ENCODE measurements at places on chromosomes 3 and 15.

DNA sequence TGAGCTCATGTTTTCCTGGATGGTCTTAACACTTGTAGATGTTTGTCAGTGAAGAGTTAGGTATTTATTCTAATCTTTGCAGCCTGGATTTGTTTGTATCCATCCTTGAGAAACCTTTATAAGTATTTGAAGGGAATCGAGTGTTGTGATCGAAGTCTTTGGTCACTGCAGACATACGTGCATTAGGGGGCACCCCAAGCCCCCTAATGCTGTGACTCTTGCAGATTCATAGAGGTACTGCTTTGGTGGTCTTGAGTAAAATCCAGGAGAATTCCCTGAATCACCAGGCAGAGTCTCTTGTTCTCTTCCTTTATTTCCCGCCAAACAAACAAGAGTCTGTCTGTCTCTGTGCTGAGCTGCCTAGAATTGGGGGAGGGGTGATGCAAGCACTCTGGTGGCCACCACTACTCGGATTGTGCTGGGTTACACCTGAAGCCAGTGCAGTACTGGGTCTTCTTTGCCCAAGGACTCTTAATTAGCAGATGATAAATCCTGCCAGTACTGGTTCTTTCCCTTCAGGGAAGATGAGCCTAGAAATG, 170.5 kb upstream of the POU1F1 start:
- DNase-seq: no peak

- DNase-seq: no peak
Observed at GRCh38 chr3:25751725-25752124, 31.5 kb downstream of the NGLY1 start.

DNA sequence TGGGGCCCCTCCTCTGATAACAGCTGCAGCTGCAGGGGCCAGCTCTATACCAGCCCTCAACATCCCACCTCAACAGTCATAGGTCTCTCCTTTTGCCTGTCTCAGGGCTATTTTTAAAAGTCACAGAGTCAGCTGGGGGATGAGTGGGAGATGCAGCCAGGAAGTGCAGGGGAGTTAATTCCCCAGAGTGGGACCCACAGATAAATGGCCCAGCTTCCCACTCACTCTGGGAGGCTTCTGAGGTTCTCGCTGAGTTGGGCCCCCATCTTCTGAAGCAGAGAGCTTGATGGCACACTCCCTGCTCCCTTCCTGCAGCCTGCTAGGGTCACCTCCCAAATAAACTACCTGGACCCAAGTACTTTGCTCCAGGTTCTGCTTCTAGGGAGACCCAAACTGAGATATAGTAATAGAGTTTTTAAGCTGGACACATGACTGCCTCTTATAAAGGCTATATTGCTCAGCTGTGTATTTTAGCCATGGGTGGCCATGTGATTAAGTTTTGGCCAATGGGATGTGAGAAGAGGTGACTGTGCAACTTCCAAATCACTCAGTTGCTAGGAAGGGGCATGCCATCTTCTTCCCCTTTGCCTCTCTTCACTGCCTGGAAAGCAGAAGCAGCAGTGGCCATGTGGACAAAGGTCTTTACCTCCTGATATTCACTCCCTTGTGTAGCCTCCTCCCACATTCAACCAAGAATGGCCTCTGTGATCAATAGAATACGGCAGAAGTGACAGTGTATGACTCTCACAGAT, 15.5 kb upstream of the VIPR1 start:
- no peak for DNase-seq

DNA sequence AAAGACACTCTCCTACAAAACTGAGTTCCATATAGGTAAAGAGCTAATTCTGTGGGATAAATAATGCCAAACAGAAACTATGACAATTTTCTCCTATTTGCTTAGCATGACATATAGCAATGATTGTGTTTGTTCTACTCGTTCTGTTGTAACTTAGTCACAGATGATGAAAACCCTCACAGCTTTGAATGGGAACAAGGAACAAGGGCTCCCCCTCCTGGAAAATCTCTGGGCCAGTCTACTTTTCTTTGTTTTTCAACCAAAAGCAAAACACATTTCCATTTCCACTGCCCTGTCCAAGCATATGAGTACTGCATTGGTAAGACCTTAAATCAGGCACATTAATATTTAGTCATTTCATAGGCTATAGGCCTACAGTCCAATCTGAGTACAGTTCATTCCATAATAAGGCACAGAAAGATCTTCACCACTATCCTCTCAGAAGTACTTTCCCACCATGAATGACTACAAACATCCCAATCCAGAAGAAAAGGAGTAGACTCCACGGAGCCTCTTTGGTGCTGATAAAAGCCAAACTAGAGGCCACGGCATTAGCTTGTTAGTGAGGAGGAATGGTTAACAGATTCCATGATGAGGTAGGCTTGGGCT, 67.1 kb downstream of the ATP8B4 start:
- DNase-seq: no peak

DNA sequence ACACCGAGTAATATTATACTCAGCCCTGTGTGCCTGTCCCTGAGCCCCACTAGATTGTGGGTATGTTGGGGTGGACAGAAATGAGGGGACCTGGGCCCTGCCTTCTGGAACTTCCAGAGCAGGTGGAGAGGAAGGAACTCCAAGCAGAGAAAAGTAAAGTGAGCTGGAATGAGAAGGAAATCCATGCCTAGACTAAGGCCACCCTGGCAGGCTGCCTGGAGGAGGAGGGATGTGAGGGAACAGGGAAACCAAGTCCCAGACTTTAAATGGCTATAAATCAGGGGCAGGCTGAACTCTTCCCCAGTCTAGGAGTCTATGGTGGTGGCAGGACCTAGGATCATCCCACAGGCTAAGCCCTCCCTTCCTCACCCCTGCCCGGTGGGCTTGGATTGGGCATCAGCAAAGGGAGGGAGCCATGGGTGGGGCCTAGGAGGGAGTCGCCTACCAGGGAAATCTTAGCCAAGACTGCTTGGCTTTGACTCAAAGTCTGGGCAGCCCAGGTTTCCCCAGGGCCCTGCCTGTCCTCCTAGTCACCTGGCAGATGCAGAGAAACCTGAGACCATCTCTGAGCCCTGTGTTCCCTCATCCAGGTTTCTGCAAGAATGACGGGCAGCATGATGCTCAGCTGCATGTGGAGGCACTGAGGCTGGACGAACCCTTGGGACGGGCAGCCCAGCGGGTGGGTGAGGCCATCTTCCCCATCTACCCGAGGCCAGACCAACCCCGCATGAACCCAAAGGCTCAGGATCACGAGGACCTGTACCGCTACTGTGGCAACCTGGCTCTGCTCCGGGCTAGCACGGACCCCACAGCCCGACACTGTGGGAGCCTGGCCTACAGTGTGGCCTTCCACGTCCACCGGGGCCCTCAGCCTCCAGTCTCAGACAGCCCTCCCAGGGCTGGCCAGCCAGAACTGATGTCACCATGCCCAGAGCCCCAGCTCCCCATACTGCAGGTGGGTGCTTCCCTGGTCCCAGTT, 15.6 kb upstream of the STRA6 start:
- no peak for DNase-seq

GRCh38 chr15:93028632-93029213, 60.3 kb downstream of the RGMA start:
- DNase-seq: no peak

DNA sequence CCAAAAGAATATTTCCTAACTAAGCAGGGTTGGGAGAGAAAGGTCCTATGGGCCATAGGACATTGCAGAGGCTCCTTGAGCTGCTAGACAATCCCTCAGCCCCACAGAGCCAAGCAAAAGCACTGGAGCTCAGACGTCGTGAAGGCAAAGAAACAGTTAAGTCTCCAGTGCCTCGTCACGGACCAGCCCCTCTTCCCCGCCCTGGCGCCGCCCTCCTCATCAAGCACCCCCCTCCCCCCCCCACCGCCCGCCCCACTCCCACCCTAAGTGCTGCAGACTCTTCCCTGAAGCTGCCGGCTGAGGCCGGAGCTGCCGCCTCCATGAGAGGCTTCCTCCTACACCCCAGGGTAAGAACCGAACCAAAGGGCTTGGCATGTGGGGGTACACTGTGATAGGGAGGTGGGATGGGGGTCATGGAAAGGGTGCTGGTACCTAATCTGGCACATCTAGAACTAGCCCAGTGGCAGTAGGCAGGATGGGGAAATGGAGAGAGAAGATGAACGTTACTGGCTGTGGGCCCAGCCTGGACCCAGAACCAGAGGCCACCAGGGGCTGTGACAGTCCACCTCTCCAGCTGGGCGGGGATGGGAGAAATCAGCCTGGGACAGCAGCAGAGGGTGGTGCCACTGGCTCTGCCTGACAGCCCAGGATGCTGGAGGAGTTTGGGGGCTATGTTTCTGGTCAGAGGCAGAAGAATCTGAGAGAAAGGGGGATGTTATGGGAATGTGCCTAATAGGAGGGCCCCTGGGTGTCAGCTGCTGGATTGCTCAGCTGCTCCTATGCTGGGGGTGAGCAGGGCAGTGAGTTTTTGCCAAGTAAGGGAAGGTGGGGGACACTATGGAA, at the start of gene MAP1A:
MAP1A (plus strand) TSS at position 255 of the 843 bp plus-strand sequence. CDS start 3,866 bp downstream, outside the sequence.
- no peak for DNase-seq

- DNase-seq: no peak
Observed at GRCh38 chr15:38216763-38217162, 35.9 kb upstream of the SPRED1 start.

DNA sequence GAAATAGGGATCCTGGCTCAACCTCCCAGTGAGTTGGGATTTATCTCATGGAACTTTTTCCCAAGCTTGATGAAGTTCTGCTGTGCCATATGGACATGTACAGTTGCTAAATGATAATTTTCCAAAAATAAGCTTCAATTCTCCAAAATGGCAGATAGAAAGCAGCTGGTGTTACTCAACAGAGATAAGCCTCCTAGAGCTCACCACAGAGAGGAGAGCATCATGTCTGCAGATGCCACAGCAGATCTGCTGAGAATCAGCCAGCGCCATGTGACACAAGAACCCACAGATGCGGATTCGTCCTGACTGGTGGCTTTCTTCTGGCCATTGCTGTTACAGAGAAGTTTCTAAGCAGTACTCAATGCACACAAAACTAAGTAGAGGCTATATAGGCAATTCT, 50.6 kb downstream of the AGTR1 start:
- DNase-seq: no peak

DNA sequence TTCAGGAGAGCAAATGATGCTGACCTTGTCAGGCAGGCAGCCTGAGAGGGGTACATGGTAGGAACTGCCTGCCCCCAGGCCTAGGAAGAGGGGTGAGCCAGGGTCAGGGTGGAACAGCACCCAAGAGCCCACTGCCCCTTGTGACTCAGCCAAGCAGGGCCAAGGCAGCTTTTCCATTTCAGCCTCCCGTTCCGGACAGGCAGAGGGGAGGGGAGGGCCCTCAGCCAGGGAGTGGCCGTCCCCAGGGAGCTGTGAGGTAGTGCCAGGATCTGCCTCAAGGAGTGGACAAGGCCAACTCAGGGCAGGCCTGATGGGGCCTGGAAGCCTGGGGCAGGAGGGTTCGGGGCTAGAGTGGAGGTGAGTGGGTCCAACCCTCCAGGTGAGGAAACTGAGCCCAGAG, 5.1 kb upstream of the ANKRD63 start:
- no peak for DNase-seq

DNA sequence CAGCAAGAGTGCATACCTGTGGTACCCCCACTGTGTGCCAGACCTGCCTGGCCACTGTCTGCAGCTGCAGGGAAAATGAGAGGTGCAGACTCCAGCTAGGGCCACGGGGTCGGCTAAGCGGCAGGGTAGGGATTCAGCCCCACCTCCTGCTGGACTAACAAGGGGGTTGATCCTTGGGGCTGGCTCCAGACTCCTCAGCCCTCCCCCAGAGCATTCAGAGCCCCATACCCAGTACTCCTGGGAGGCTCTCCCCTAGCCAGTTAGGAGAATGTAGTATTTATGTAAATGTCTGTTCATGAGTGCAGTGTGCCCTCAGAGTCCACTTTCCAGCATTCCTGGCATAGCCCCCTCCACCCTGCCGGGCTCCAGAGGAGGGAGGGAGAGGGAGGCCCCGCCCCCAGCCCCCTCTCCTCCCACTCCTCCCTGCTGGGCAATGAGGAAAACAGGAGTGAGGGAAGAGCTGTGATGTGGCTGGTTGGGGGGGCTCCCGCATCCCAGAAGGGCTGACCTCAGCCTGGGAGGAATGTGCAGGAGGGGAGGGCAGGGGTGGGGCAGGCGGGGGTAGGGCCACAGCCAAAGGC, 4.5 kb upstream of the SEMA3B start:
- no peak for DNase-seq

DNA sequence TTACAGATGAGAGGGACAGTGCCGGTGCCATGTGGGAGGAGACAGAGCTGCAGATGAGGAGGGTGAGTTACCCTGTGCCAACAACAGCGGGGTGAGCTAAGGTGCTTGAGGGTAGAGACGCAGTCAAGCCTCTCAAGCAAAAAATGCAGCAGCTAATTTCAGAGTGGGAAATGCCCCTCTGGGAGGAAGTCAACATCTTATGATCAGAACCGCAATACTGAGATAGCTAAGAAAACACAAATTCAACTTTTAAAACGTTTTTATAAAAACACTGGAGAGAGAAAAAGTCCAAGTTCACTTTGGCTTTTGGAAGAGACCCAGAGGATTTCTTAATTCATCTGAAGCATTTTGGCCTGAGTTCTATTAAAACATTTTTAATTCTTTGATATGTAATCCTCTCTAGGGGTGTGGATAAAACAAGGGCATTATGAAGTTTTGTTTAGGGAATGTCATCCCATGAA, 319.2 kb downstream of the SLC9A9 start:
- no peak for DNase-seq

- DNase-seq: no peak
Observed at GRCh38 chr15:84082739-84083138, 152.8 kb upstream of the GOLGA6L4 start.

- no peak for DNase-seq
Observed at GRCh38 chr3:180329187-180329586, 272.8 kb upstream of the TTC14 start.

- DNase-seq: no peak
Observed at GRCh38 chr15:90869140-90869541, 753 bp downstream of the FURIN start.

DNA sequence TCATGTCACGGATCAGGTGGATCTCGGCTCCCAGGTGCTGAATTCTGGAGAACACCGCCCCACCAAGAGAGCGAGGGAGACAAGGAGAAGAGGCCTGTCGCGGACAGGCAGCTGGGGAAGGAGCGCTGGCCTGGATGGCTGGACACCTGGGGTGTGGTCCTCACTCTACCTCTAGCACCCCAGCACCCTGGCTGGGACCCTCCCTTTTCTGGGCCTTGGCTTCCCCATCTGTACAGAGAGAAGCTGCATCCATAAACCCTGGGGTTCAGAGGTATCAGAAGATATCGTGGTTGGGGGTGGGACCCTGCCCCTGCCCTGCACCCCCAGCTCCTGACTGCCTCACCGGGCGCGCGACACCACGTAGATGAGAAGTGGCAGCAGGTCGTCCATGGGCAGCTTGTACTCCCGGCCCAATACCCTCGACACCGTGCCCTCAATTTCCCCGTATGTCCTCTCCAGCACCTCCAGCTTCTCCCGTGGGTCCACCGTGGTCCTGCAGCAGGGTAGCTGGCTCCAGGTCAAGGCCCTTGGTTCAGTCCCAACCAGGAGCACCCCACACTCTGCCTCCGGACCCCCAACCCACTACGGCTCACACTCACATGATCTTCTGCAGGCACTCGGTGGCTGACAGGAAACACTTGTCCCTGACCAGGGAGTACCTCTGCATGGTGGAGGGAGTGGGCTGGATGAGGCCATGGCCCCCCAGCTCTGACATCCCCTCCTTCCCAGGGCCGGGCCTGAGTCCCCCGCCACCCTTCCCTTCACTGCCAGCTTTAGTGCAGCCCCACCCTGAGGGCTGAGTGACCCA, 21.7 kb downstream of the ALS2CL start:
- no peak for DNase-seq

All from stimulated activated CD4-positive, alpha-beta T cell treated with anti-CD3 and anti-CD28 coated beads, Interleukin-1b, Interleukin-23, amount 100 ng/mL, for 1 hour (primary cell).